ENCODE measurements at places on chromosomes 16 and 17. TPM values are rescaled to one million over a fixed set of nuclear protein-coding genes. Genes with fewer than 3 reads are reported as not detected.

GRCh38 chr16:84659656-84660300 lies 11.5 kb downstream of the KLHL36 start:
- no peak for DNase-seq

GRCh38 chr16:70738083-70738977 lies 52.5 kb upstream of the MTSS2 start:
- no peak for DNase-seq

The KRTAP3-1 gene
- not detected for polyA plus RNA-seq

DNA sequence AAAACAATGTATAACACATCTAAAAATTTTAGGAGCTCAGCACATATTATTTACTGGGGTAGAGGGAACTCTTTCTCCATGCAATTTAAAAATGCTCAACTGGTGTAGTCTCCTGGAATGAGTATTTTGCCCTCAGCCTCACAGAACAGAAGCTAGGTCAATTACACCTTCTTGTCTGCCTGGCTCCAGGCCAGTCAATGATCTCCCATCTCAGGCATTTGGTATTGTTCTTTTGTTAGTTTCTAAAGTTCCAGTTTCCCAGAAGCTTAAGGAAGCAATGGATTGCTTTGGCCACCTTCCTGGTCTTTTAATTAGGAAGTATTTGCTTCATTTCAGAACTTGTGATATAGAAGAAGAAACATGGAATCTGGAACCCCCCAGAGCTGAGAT lies 360.3 kb upstream of the ASIC2 start:
- DNase-seq, result no peak

The SLFN5 gene
- 13.3 TPM for polyA plus RNA-seq

GRCh38 chr17:36459601-36460000 lies 26.9 kb upstream of the ZNHIT3 start:
- DNase-seq, result no peak

DNA sequence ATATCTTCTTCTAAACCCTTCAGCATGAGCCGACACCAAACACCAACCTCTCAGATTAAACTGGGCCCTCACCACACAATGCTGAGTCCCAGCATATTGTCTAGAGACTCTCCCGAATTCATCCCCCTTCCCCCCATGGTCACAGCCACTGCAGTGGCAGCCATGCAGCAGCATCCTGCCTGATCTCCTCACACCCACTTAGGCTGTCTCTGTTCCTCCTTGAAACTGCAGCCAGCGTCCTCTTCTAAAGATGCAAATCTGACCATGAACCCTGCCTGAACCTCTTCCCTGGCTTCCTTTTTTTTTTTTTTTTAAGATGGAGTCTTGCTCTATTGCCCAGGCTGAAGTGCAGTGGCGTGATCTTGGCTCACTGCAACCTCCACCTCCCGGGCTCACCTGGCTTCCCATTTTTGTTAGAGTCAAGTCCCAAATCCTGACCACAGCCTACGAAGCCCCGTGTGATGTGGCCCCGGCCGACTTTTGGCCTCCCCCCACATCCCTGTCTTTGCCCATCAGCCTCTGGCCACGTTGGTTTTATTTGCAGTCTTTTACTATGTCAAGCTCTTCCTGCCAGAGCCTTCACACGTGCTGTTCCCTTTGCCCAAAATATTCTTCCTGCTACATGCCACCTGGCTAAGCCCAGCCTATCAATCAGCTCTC lies 2.8 kb downstream of the FA2H start:
- no peak for DNase-seq

Measured in left renal cortex interstitium (tissue), 4 donors.